ENCODE measurements at places on chromosomes 16 and 17.
A peak's percentile ranks its signal among the peaks of the same experiment; 100 is the strongest.

DNA sequence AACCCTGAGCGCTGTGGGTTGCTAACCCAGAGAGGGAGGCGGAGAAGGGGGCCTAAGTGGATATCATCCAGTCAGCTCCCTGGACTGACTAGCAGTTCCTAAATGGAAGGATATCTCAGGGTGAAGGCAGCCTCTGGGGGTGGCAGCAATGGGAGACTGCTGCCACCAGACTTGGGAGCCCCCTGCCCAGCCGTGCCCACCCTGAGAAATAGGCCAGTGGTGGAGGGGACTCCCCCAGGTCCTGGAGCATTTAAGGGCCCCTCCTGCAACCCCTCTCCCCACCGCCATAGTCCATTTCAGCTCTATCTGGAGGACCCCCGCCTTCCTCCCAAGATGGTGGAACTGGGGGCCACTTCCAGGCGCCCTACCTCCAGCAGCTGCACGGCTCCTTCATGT lies 8.4 kb downstream of the TSPOAP1 start:
- no peak for DNase-seq

- no peak for DNase-seq
Observed at GRCh38 chr16:83705856-83706255, 101.9 kb upstream of the HSBP1 start.

GRCh38 chr16:17283016-17283415 lies 187.7 kb downstream of the XYLT1 start:
- DNase-seq, result peak; percentile 32

GRCh38 chr17:45130681-45131615 lies 1.4 kb downstream of the PLCD3 start:
- no peak for DNase-seq

DNA sequence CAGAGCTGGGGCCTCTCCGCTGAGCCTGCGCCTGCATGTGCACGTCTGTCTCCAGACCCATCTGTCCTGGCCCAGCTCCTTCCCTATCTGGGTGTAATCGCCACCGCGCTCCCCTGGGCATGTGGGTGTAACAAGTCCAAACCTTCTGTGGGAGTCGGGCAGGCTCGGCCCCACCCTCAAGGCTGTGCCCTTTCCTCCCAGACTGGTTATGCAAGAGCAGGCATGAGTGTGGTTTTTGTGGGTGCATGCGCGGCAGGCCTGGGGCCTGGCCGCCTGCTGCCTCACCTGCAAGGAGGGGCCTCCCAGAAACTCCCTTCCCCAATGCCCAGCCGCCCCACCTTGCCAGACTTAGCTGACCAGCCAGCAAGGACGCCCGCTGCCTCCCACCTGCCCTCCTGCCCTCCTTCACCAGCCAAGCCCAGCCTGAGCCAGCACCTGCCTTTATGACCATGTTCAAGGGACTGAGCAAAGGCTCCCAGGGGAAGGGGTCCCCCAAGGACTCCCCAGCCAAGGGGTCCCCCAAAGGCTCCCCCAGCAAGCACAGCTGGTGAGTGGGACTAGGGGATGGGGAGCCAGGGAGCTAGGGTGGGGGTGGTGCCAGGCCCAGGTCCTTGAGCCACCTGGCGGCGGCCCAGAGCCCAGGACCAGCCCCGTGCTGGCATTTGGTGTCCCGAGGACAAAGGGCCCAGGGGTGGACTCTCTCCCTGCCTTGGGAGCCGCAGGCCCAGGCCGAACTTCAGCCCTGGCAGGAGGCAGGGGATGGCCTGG lies at the start of gene EVPLL:
Gene EVPLL, plus strand, starts transcription at position 342 of the 768 bp plus-strand sequence. CDS start 3,160 bp downstream, outside the sequence.
- DNase-seq, result peak; percentile 47

- peak; percentile 37 for DNase-seq
Observed at GRCh38 chr17:2347805-2348685, 10.7 kb downstream of the SGSM2 start.

- no peak for DNase-seq
Observed at GRCh38 chr17:16987066-16987829, 15.3 kb upstream of the TNFRSF13B start.

DNA sequence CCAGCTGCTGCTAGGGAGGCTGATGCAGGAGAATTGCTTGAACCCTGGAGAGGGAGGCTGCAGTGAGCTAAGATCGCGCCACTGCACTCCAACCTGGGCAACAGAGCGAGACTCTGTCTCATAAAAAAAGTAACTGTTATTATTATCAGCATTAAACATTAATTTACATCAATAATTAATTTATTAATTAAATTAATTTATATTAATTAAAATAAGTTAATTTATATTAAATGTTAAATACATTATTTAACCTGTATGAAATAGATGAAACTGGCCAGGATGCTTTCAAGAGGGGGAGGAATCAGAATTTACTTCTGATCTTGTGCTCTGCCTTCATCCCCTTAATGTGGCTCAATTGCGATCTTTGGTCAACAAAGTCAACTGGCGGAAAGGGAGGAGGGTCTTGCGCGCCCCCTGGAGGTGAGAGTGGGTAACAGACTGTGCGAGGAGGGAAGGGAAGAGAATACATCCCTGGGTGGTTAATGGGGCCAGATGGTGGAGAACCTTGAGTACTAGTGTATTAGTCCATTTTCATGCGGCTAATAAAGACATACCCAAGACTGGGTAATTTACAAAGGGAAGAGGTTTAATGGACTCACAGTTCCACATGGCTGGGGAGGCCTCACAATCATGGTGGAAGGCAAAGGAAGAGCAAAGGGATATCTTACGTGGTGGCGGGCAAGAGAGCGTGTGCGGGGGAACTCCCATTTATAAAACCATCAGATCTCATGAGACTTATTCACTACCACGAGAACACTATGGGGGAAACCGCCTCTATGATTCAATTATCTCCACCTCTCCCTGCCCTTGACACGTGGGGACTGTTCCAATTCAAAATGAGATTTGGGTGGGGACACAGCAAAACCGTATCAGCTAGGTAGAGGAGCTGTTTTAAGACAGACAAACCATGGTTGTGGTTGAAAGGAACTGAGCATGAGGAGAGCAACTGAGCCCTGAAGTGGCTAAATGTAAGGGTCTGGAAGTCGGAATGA lies 15.7 kb upstream of the CPPED1 start:
- DNase-seq, result peak; percentile 62

DNA sequence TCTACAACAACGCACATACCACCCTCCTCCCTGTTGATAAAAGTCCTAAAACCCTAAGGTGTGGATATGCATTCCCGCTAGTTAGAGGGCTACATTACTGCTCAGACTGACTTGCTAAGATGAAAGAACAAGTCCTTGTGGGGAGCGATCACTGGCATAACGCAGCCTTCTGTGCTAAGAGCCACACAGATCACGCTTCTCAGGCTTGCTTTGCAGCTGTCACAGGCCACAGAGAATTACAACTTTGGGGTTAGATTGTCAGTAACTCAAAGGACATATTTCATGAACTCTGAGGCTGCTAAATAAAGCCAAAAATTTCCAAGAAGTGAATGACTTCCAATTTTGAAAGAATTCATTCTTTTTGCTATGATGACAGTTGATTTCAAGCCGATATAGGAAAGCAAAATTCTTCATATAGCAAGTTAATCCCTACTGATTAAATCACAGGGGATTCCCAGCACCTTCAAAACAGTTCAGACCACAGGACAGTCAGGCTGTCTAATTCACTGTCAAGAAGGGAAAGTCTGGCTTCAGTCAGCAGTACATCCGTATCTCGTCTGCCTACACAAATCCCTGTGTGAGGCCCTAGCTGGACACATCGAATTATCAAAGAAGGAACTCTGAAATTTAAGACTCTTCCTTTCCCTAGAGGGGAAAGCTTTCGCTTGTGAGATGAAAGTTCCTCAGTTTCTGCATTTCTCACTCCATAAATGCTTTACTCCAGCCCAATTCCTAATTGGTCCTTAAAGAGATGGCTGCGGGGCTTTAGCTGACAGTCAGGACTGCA lies 107.1 kb downstream of the VPS53 start:
- no peak for DNase-seq

GRCh38 chr17:82204831-82205719 lies 7.6 kb downstream of the CCDC57 start:
- DNase-seq, result no peak

DNA sequence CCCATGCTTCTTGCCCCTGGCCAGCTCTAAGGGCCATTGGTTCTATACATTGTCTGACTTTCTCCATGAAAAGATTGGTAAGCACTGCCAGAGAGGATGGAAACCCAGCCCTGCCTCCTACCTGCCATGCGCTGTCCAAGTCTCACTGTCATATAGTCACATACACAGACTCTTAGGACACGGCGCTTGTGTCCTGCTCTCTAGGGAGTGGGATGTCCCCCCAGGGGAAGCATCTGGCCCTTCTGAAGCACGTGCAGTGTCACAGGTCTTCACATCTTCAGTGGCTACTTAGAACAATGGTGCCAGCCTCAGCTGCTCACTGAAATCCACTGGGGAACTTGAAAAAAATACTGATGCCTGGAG lies 38.7 kb downstream of the MYO18A start:
- no peak for DNase-seq

DNA sequence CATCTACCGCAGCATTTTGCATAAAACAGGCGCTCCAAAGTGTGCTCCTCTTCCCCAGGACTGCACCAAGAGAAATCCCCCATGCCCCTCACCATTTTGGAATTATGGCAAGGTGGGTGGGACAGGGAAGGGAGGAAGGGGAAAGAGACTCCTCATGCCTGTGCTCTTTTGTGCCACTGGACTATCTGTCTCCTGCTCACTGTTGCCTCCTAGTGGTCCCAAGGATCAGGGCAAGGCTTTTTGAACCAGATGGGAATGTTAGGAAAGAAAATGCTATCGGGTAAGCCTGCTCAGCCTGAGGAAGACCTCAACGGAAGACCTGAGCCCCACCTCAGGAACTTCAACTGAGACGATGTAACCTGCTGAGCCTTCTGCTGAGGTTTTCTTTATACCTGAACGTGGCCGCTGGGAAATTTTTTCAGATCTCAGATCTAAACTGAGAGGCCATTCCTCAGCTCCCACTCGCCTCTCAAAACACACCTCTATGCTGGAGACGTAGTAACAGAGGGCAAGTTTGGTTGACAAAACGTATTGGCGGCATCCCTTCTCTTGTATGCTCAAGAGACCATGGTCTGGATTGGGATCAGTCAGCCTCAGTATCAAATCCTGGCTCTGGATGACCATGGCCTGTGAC lies 58.3 kb downstream of the SPACA3 start:
- peak; percentile 33 for DNase-seq
